Stimulated activated CD8-positive, alpha-beta memory T cell treated with anti-CD3 and anti-CD28 coated beads, Interleukin-7, amount 100 ng/mL, for 1 hour (primary cell): ENCODE measurements at places on chromosomes 1 and 21.

DNA sequence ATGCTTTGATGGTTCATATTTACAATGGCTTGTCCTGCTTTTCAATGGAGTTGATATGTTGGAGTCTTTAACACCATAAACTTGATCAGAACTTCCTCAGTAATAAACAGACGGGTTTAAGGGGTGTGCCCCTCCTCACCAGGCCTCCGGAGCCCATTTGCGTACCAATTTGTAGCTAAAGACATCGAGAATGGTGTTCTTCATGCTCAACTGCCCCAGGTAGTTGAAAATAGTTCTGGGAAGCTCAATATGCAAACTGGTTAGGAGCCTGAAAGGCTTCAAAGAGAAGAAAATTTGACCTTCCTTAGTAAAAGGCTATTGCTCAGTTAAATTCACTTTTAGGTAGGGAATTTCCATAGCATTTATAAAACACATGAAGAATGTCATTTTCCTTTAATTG is 68.1 kb upstream of the RRP15 start:
- no peak for DNase-seq

DNA sequence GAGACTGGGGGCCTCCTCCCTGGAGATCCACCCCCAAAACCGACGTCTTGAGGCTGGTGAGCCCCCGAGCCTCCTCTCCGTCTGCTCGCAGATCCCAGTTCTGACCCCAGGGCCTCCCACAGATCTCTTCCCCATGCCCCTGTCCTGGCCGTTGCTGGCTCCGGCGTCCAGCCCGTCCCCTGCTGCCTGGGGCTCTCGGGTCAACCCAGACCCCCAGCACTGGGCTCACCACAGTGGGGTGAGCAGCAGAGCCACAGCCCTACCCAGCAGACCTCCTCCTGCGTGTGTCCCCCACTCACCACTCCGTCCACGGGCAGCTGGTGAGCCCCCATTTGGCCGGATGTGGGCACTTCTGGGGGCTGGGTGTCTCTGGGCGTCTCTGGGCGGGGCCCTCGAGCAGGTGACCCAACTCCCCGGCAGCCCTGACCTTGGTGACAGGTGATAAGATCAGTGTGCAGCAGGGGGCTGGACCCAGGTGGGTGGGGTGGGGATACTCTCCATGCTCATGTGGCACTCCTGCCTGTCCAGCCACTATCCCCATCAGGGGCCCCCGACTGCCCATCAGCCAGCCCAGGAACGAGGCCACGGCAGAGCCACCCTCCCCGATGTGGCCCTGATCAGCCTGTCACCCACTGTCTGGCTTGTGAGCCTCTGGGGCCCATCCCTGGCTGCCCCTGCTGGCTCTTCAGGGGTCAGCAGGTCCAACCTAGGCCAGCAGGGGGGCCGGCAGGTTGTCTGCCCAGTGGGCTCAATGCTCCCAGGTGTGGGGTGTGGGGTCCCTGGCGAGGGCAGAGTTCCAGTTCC is 709 bp downstream of the TNFRSF14 start:
- no peak for DNase-seq

DNA sequence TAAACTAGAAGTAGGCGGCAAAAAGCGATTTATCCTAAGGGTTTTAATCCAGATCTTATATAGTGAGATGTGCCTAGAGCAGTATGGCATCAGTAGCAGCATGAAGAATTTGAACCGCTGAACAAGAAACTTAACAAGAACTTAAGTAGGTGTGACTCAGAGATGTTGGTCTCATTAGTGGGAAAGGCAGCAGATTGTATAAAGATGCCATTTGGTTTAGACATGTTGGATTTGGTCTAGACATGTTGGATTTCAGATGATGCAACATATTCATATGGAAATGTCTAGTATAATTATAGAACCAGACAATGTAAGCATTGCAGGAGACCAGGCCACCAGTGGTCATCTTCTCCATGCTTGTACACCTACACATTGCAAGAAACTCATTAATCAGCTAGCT is 42.1 kb upstream of the ZP4 start:
- no peak for DNase-seq

DNA sequence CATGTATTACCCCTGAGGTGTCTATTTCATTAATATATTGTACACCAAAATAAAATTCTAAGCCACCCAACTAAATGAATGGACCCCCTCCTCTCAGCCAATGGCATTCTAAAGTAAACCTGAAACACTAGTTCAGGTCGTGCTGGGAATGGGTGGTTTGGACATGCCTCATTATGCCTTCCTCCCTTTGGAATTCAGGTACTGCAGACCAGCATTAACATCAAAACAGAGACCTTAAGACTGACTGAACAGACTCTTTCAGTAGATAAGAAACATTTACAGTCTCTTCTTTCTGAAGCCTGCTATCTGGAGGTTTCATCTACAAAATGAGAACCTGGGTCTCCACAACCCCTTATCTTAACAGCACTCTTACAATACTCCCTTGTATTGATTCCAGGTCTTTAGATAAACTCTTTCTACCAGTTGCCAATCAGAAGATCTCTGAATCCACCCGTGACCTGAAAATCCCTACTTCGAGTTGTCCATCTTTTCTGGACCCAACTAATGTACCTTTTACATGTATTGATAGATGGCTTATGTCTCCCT is 93.6 kb downstream of the PKN2 start:
- no peak for DNase-seq

GRCh38 chr1:79902418-79902817 is 895.9 kb upstream of the ADGRL4 start:
- DNase-seq = no peak

GRCh38 chr1:8134546-8135235 is 108.6 kb upstream of the ERRFI1 start:
- no peak for DNase-seq

GRCh38 chr1:150622303-150622975 is 7.0 kb downstream of the ENSA start:
- DNase-seq = no peak

DNA sequence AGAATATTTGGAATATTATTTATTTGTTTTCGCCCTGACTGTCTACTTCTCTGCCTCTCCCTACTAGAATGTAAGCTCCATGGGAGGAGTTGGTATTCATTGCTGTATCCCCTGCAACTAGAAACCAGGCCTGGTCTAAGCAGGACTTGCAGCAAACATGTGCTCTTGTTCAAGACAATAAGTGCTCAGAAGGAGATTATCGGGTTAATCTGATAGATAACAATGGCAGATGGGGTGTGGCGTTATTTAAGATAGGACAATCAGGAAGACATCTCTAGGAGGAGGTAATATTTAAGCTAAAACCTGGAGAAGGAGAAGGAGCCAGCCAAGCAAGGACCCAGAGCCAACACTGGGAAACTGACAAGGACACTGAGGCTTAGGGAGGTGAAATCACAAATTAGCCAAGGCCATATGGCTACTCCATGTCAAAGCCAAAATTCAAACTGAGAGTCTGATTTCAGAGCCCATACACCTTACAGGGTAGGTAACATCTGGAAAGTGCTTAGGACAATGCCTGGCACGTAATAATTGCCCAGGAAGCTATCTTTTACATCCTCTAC is 41.5 kb downstream of the STYXL2 start:
- DNase-seq = no peak

DNA sequence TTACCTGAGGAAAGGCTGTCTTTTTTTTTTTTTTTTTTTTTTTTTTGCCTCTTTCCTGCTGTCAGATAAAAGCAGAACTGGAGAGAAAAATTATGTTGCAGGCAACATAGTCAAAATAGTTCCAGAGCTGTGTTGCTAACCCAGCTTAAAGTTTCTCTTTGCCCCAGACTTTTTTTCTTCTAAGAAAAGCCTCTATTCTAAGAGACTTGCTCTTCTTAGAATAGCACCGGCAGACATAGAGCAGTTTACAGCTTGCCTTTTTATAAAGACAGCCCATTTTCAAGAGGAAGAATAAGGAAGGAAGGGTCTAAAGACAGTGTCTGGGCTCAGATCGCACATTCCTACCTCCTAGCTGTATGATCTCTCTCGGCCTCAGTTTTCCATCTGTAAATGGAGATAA is 88.7 kb downstream of the TENT5C start:
- no peak for DNase-seq

DNA sequence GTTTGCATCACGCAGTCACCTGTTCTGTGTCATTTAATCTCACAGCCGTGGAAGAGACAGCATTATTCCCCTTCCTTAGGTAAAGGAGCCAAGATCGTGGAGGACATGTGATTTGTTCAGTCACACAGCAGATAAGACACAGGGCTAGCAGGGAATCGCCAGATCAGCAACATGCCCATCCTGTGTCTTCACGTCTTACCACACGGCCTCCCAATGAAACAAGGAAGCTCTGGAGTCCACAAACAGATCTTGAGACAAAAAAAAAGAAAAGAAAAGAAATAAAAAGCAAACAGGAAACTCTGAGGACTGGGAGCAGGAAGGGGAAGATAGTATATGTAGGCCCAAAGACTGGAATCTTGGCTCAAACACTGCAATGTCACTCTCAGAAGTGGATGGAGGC is 155.3 kb downstream of the ADSS2 start:
- DNase-seq = no peak

DNA sequence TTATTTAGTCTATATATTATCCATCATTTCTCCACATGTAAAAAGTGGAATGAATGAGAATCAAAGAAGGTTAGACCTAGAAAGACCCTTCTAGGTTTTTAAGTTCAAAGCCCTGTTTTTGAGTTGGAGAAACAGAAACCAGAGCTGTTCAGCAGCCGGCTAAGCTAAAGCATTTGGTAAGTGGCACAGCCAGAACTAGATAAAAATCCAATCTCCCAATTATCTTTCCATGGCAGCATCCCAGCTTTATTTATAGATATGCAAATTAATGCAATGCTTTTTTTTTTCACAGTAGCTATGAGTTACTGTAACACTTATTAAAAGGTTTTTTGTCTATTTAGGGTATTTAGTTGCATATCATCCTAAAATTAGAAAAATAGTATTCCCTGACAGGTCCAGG is 85.1 kb downstream of the NIBAN1 start:
- no peak for DNase-seq

GRCh38 chr1:30830537-30830936 is 73.0 kb upstream of the LAPTM5 start:
- DNase-seq = no peak

- no peak for DNase-seq
These were observed 120.0 kb downstream of the KIAA0319L start for GRCh38 chr1:35437200-35437599.

GRCh38 chr1:27570784-27571183 is 33.2 kb downstream of the AHDC1 start:
- DNase-seq = no peak

- no peak for DNase-seq
These were observed 150.3 kb upstream of the SPAG17 start for GRCh38 chr1:118335331-118335732.

- DNase-seq = no peak
These were observed 226.4 kb upstream of the DPYD start for GRCh38 chr1:98147280-98147679.

- no peak for DNase-seq
These were observed 149.2 kb downstream of the PPIAL4G start for GRCh38 chr1:148333875-148334338.

DNA sequence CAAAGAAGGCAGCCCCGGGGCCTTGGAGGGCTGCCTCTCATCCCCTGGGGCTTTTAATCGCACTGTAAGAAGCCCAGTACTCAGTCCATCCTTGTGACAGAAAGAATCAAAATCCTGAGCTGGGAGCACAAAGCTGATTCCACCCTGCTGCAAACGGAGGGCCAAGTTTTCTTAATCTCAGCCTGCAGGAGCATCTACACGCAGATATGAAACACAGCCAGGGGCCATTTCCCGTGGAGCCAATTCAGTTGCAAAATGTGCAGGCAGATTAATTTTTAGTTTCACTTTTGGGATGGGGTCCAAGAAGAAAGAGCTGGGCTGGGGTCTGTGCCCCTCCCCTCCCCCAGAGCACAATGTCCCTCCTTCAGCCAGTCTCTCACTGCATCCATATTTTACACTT is 4.4 kb downstream of the LYPD8 start:
- no peak for DNase-seq

- no peak for DNase-seq
These were observed 37.8 kb downstream of the TTC13 start for GRCh38 chr1:230940848-230941247.

DNA sequence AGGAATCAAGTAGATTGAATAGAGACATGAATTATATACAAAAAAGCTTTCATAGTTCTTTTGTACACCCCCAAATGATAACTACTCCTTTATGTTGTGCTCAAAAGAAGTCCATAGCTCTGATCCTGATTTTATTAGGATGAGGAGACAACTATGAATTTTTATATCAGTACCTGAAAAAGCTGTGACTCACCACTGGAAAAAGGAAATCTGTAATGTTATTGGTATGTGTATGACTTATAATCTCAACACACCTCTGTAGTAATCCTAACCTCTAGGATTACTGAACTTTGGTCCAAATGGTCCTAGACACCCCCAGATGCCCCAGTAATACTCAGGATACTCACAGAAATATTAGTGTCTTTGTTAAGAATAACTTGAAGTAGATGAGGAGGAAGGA is 10.2 kb downstream of the PRKAB2 start:
- no peak for DNase-seq

- no peak for DNase-seq
These were observed 33.0 kb upstream of the CAMK1G start for GRCh38 chr1:209550519-209550918.
